ENCODE measurements at places on chromosomes 11 and 22.
A peak's percentile ranks its signal among the peaks of the same experiment; 100 is the strongest.

- no peak for DNase-seq
These were observed 12.6 kb downstream of the RRAS2 start for GRCh38 chr11:14346303-14346955.

GRCh38 chr11:130022799-130023198, 20.2 kb upstream of the PRDM10 start:
- no peak for DNase-seq

- no peak for DNase-seq
These were observed 1252.7 kb downstream of the BRD1 start for GRCh38 chr22:48574776-48575617.

DNA sequence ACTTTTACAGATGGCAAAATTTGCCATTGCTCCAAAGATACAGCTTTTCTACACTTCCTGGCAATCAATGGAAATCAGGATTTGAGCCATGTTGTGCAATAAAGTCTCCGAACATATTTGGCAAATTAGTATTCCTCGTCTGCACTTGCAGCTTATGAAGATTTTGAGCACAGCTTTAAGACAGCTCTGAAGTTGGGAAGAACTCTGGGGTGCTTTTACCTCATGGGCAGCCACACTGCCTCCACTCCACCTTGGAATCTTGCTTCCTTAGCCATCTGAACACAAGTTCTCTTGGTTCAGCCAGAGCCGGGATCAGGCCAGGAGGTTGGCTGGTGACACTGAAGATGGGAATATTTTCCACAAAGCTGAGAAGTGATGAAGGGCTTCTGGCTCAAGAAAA, 191.2 kb downstream of the CWF19L2 start:
- no peak for DNase-seq

DNA sequence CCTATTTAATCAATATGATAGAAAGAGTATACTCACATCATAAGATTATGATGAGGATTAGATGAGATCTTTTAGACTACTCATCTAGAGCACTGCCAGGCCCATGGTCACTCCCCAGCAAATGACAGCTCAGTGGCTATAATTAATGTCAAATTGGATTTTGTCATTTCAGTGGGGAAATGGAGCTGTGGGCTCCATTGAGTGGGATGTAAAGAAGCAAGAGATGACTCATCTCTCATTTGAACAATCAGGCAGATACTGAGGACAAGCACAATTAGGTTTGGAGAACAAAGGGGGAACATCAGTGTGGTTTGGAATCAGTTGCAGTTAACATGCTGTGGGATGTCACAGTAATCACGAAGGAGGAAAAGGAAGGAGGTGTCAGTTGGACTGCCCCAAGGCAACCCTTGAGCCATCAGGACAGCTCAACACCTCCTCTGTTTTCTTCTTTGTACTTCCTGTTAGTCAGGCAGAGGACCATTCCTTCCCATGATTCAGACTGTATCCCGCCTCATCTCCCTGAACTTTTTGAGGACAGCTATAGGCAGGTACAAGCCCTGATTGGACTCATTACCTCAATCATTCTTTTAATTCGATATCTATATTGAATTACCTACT, 473.7 kb upstream of the ISX start:
- no peak for DNase-seq

- no peak for DNase-seq
These were observed 99.7 kb upstream of the SYT13 start for GRCh38 chr11:45385844-45386243.

GRCh38 chr22:37862570-37863325, 13.5 kb downstream of the EIF3L start:
- DNase-seq, result no peak

DNA sequence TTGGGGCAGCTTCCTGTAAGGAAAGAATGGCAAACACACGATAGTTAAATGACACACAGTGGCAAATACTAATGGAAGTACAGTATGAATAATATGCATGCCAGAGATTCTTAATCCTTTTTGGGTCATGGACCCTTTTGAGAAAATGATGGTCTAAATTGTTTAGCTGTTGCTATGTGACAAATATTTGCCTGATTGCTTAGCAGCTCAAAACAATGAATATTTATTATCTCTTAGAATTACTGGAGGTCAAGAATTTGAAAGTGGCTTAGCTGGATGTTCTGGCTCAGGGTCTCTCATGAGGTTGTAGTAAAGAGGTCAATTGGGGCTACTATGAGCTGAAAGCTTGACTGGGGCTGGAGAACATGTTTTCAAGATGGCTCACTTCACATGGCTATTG, 69.7 kb downstream of the FANCF start:
- DNase-seq, result no peak

GRCh38 chr11:35822815-35823495, 120.9 kb upstream of the LDLRAD3 start:
- DNase-seq, result no peak

DNA sequence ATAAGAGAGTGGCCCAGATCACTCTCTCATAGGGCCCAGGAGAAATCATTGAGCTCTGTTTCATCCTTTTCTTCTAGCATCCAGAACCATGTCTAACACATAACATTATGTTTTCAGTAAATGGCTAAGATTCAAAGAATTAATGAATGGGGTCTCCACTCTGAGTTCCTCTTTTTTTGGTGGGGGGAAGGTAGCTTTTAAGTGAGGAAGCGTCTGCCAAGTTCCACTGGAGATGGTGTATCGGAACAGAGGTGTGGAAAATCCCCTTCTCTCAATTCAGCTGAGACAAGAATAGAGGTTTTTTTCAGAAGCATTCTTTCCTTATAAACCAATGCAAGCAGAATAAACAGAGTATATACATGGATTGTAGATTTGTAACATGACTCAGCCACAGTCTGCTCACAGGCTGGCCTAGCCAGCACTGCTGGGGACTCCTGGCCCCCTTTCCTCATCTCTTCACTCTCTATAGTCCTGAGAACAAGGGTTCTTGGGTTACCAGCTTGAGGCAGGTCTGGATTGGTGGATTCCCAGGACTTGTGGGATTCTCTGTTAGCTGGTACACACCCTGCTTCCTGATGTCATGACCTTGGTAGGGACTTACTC, 97.2 kb downstream of the TRAF6 start:
- no peak for DNase-seq

- DNase-seq, result no peak
These were observed 8.2 kb downstream of the MS4A15 start for GRCh38 chr11:60764879-60765278.

GRCh38 chr22:23231471-23232093, 51.3 kb downstream of the BCR start:
- peak; percentile 80 for DNase-seq

DNA sequence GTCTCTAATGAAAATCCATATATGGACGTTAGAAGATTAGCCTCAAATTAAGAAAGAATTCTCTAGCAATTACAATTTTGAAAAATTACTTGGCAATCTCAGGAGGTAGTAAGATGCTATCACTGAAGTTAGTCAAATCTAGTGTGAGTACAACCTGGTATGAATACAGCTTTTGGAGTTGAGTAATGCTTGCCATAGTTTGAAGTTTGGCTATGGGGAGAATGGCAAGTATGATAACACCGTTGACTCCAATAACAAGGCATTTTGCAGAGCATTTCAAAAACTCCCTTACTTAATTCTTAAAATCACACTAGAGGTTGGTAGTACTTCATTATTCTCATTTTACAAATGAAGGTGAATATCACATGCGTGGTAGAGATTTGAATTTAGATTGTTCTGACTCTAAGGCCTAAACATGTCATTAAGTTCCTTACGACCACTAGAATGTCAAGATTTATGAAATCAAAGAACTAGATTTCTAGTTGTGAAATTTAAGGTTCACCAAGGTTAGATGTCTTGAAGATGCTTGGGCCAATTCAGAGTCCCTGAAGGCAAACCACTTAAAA, 355.4 kb downstream of the ETS1 start:
- no peak for DNase-seq

DNA sequence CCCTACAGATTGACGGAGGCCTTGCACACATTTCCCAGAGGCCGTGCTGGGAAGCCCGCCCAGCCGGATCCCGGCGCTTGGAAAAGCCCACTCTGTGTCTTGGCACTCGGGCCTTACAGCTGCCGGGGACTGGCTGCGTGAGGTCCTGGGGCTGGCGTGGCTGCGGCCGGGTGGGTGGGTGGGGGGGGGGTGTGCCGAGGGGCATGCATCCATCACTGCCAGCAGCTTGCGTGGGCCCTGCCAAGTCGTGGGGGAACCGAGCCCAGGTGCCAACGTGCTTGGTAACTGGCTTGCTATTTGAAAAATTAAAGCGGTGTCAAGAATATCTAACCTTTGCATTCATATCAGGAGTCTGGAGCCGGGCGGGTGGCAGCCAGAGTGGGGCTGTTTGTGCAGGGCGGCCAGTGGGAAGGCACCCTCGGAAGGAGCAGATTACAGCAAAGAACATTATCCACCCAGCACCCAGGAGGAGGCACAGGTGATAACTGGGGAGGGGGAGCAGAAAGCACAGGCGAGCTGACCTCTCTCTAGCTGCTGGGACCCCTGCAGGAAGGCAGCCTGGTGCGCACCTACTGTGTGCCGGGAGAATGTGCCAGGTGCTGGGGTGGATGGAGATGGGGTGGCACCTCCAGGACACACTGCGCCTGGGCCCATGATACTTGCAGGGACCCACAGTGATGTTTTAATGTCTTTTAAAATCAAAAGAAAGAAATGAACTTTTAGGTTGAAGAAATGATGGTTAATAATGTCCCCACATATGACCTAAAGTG, 28.5 kb upstream of the SMIM38 start:
- DNase-seq, result no peak

GRCh38 chr11:131909426-131910177, 539.2 kb downstream of the NTM start:
- no peak for DNase-seq

DNA sequence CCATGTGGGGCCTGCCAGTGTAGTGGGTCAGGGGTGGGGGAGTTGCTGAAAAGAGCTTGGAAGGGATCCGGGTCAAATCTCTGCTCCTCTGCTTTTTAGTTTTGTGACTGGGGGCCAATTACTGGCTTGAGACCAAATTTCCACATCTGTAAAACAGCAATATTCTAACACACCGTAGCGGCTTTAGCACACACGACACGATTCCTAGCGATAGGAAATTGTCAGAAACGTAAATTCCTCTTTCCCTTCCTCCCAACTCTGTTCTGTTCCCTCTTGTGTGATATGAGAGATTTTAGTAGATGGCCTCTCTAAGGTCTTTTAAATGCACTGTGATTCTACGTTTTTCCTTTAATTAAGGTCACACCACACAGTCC, 71.9 kb downstream of the MICAL2 start:
- DNase-seq, result no peak

DNA sequence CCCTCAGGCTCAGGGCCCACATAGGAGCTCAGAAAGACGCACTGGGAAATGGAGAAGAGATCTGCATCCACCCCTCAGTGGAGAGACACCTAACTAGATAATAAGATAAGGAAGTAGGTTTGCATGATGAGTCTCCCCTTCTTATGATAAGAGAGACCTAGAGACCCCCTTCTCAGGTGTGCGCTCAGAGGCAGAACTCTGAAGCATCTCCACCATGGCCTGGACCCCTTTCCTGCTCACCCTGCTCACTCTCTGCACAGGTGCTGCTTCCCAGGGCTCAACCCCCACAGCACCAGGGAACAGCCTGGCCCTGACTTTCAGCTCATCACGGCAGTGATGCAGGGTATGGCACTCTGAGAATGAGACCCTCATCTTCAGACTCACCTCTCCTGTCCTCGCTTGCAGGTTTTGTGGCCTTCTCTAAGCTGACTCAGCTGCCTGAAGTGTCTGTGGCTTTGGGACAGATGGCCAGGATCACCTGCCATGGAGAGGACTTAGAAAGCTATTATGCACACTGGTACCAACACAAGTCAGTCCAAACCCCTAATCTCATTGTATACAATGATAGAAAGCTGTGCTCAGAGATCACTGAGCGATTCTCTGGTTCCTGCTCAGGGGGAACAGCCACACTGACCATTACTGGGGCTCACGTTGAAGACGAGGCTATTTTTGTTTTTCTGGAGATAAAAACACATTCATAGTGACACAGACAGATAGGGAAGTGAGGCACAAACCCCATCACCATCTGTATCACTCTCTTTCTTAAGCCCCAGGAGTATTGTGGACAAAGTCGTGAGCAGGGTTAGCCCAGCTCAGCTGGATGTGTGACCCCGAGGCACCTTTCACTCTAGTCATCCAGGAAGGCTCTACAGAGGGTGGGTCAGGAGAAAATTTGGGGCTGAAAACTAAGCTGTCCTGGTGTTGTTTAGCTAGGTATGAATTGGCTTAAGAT, 29.7 kb upstream of the IGLL5 start:
- DNase-seq, result peak; percentile 8

DNA sequence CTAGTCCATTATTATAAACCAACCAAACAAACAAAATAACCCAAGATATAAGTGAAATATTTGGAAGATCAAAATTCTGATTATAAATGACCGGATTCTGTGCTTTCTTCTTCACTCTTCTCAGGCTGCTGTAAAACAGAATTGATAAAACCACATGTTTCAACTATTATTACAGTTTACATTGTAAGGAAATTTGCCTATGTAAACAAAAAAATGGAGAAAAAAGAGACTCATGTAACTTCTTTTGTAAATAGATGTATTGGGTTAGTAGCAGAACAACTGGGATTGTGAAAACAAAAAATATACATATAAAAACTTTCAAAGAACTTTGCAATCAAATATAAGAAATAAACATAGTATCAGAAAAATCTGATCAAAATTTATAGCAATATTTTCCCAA, 295.2 kb upstream of the CCDC179 start:
- no peak for DNase-seq

GRCh38 chr22:27094633-27095308, 437.4 kb downstream of the MIAT start:
- no peak for DNase-seq

DNA sequence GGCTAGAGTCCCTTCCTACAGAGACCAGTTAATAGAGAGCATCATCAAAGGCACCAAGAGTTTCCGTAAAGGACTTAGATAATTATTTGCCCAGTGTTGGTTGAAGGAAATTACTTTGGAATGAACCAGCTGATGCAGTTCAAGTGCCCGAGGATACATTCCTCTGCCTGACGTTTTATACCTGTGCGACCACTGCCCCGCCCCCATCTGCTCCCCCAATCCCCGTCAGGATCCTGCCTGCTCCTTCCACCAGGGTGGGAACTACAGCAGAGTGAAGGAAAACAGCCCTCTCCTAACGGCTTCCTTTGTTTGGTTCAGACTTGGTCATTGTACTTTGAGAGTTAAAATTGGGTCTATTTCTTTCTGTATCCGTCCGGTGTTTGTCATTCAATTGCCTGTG, 761.5 kb downstream of the NTM start:
- DNase-seq, result no peak
